ENCODE measurements at places on chromosomes 12 and 14.

GRCh38 chr12:11630046-11630706 lies 19.3 kb upstream of the ETV6 start:
- no peak for DNase-seq

GRCh38 chr14:23551266-23552028 lies at the start of gene ZFHX2:
Gene ZFHX2 (minus strand): TSS chr14:23551765. CDS start chr14:23535325, 16,440 bp downstream.
- no peak for DNase-seq

GRCh38 chr12:62998454-62998853 lies 63.5 kb upstream of the PPM1H start:
- no peak for DNase-seq

GRCh38 chr12:93199831-93200236 lies 177.9 kb upstream of the NUDT4 start:
- no peak for DNase-seq

DNA sequence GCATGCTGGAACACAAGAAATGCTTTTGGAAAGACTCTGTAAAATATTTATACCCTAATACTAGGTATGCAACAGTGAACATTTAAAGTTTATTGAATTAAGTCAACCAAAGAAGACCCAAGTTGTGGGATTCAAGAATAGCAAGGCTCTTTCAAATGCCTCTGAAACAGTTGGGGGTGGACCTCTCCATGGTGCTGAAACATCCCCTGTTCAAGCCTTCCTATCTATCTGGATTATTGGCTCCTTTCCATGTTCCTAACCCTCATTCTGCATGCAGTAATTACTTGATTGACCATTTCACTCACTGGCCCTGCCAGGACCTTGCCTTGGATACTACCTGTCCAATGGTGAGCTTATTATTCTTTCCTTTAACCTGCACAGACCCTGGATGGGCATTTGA lies 349.7 kb downstream of the NRXN3 start:
- no peak for DNase-seq

GRCh38 chr12:10147714-10148403 lies 17.9 kb upstream of the CLEC7A start:
- no peak for DNase-seq

GRCh38 chr14:52190337-52190931 lies 77.1 kb upstream of the PTGDR start:
- DNase-seq: no peak

DNA sequence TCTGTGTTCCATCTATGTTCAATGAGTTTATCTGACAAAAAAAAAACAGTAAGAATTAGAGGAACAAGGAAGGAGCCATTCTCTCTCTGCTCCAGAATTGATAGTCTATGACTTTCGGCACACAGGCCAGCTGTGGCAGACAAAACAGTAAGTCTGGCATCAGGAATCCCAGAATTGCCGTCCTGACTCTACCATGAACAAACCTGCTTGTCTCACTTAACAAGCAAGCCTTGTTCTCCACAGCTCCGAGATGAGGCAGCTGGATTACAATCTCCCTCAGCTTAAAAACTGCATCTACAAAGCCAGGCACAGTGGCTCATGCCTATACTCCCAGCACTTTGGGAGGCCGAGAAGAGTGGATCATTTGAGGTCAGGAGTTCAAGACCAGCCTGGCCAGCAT lies 153.6 kb upstream of the TMCC3 start:
- no peak for DNase-seq

GRCh38 chr14:64764641-64765520 lies 60.7 kb downstream of the PLEKHG3 start:
- DNase-seq: peak; percentile 7

- DNase-seq: no peak
Observed at GRCh38 chr14:90624227-90624626, 192.0 kb downstream of the TTC7B start.

GRCh38 chr12:72072592-72073212 lies 134.1 kb downstream of the TPH2 start:
- no peak for DNase-seq

- DNase-seq: no peak
Observed at GRCh38 chr12:8527250-8528130, 13.2 kb downstream of the CLEC4E start.

DNA sequence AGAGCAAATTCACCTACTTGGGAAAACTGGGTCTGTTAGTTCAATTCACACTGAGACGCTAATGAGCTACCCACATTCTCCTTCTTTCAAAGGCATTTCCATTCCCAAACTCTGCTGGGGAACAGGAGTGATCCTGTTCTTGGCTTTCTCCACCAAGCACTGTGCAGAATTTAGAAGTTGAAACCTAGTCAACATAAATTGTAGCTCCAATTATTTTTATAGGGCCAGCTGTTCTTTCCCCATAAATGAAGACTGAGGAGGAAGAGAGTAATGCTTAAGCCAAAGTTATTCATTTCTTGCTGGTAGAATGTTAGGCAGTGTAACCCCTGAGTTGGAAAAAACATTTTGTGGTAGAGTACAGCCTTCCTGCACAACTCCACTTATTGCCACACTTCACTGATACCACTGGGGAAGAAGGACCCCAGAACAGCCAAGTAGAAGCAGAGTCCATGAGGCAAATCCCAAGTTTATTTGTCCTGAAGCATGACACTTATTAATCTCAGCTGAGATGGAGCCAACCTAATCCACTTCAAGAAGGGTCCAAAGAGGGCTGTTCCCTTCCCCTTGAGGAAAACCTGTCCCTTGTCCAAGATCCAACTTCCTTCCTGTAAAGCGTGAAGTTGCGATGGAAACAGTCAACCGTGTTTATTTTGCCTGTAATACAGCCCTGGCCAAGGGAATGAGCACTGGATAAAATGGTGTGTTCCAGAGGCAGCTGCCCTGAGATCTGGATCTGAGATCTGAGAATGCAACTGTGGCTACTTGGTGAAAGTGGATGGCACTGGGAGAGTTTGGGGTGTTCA lies 151.8 kb downstream of the TBX5 start:
- DNase-seq: no peak

- no peak for DNase-seq
Observed at GRCh38 chr14:61395115-61395725, 73.8 kb downstream of the PRKCH start.

GRCh38 chr12:94172031-94172430 lies 23.7 kb downstream of the PLXNC1 start:
- no peak for DNase-seq

GRCh38 chr14:39015964-39016577 lies 87.0 kb downstream of the SEC23A start:
- no peak for DNase-seq

GRCh38 chr14:85688006-85688405 lies 158.1 kb downstream of the FLRT2 start:
- no peak for DNase-seq

DNA sequence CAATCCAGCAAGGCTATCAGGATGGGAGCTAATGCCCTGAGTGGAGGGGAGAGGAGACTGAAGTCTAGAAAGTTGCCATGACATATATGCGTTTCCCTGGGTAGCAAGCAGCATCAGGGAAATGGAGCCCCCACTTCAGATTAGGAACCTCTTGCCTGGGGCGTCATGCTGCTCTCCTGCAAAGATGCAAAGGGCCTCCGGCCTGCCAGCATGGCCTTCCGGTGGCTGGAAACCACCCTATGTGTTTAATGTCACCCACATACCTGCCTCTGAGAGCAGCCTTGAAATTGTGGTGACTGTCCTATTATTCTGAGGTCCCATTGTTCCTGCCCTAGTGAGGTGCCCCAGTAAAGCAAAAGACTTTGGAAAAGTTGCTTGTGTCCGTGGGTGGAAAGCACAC lies 10.0 kb upstream of the IFI27L2 start:
- no peak for DNase-seq

DNA sequence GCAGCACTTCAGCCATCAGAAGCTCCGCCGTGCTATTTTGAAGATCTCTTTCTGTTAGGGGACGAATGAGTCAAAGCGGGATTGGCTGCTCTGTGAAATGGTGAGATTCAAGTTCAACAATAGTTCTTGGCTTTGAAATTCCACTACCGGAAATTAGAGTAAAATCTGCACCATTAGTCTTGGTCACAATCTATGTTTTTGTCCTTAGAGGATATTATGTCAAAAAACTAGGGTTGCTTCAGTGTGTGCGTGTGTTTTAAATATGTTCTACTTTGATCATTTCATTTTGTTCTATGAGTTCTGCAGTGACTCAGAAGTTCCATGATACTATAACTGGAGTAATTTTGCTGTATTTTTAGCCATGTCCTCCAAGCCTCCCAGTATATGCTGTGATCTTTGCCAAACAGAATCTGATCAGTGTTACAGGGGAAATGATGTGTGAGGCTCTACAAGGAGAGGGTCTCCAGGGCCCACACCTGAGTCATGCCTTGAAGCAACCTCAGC lies 22.6 kb downstream of the GPHB5 start:
- no peak for DNase-seq

DNA sequence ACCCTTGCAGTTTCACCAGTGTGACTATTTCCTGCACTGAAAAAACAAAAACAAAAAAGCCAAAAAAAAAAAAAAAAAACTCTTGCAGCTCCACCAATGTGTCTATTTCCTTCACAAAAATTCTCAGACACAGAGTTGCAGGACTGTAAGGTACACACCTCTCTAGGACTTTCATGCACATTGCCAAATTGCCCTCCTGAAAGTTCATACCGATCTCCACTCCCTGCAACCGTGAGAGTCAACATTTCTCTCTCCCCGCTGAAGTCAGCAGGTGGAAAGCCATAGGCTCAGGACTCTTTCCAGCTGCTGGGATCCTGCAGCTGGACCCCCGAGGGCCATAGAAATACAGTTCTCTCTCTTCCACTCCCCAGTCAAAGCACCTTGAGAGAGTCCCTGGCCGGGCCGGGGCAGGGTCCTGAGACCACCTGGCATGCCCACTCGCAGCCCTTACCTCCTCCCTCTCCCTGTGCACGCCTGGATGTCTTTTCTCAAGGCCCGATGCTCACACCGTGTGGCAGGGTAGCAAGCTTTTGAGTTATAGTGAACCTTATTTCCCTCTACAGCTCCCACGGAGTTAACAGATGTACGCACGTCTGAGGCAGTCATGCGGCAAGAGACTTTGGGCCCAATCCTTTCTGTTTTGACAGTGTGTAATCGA lies 23.6 kb downstream of the MMAB start:
- no peak for DNase-seq

DNA sequence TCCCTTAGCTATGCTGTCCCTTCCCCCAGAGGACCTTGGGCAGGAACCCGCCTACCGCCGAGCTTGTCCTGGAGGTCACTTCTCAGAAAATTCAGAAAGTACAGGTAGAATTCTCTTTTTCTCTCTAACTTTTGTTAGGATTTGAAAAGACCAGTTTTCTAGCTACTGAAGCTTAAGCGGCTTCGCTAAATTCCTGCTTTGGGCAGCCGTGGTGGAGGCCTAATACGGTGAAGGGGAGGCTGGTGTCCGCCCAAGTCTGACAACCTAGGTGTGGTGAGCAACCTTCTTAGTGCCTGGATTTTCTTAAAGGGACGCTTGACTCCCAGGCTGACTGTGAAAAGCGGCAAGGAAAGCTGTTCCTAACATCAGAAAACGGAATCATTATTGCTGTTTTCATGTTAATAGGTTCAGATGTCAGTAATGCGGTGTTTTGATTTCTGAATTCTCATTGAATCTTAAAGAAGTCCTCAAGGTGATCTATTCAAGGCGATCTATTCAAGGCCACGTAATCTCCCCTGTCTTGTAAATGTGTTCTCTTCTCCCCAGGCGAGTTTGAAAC lies 835 bp downstream of the FGD4 start:
- DNase-seq: no peak

DNA sequence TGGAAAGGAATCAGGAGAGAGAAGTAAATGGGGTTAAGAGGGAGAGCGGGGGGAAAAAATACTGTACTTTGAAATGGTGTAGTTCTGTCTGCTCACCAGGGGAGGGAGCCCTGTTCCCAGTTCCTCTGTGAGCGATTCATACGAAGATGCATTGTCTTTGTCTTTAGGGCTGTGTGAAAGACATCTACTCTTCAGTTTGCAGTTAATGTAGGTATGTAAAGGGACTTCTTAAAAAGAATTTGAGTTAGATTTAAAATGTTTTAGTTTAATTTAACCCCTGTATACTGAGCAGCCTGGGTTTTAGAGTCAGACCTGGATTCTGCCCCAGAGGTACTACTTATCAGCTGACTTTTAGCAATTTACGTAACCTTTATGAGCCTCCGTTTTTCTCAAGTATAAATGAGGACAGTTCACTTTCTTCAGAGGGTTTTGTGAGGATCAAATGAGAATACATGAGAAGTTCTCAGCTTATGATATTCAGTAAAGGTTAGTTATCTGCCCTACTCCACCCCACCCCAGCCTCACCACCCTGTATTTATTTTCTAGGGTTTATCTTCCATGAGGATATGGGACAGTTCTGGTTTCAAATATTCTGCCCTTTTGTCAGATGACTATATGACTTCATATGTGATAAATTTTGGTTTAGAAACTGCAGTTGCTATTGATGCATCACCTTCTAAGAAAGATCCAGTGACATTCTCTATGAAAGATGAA lies 82.5 kb upstream of the EVL start:
- peak; percentile 35 for DNase-seq

GRCh38 chr12:75705749-75706711 lies 194.6 kb upstream of the KRR1 start:
- DNase-seq: no peak

DNA sequence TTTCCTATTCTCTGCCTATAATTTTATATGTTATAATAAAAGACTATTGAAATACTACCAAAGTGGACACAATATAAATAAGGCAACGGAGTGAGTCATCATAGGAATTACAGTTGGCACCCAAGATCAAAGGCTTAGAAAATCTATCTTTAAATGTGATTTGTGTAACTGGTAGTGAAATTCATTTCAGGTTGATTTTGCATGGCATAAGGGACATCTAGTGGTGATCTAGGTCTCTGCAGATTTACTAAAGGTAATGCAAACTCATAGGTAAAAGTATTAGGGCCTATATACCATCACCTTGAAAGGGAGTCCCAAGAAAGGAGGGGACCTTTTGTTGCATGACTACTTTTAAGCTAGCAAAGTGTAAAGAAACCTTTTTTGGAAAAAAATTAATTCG lies 527.2 kb downstream of the NRXN3 start:
- DNase-seq: peak; percentile 3

DNA sequence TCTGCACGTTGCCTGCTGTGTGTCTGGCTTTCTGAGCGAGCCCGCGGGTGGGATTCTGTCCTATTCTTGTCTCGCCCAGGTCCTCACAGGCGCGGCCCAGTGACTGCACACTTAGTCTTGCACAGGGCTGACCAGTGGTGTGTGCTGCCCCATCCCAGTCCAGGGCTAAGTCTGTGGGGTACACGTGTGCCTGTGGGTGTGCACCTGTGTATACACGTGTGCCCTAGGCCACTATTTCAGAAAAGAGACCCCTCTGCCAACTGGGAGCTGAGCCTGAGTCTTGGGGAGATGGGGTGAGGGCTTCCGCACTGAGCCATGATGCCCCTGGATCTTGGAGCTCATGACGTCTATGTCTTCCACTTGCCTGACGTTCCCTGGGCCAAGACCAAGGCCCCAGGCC lies 185.5 kb upstream of the PRMT8 start:
- no peak for DNase-seq

Data from GM12864 (cell line).